A549 treated with GW870086 at 1 μM for 4 hours (cell line): ENCODE measurements at places on chromosomes 2 and 18. TPM values are rescaled to one million over a fixed set of nuclear protein-coding genes. Genes with fewer than 3 reads are reported as not detected.

The MERTK gene
- total RNA-seq: 1.5 to 2.2 TPM (median 1.7 TPM) in 5 replicates

The SPC25 gene
- total RNA-seq: 17.5 to 23.6 TPM (median 19.1 TPM) in 5 replicates

The TACR1 gene
- 0.06 to 0.23 TPM (median 0.07 TPM) in 3 of 5 replicates, not detected in the others for total RNA-seq

The FAM110C gene
- 0.13 to 0.71 TPM (median 0.23 TPM) in 5 replicates for total RNA-seq

The SCYGR3 gene
- not detected in 5 replicates for total RNA-seq

The MDH1B gene
- total RNA-seq: 1.1 to 2.3 TPM (median 1.5 TPM) in 5 replicates

The TDRD15 gene
- not detected in 5 replicates for total RNA-seq

The RPIA gene
- total RNA-seq: 26.1 to 29.8 TPM (median 28.4 TPM) in 5 replicates
